ENCODE measurements at places on chromosomes 1 and 21.

DNA sequence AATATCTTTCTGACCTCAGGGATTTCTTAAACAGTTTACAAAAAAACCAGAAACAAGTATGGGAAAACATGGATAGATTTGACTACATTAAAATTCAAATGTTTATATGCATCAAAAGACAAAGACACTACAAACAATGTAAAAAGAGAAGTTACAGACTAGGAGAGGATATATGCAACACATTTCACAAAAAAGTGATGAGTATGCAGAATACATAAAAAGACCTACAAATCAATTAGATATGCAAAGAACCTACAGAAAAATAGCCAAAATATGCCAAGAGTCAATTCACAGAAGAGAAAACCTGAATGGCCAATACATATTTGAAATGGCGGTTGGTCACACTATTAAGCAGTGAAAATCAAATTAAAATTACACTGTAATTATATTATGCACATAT, 175.0 kb downstream of the FOXD2 start:
- no peak for DNase-seq

DNA sequence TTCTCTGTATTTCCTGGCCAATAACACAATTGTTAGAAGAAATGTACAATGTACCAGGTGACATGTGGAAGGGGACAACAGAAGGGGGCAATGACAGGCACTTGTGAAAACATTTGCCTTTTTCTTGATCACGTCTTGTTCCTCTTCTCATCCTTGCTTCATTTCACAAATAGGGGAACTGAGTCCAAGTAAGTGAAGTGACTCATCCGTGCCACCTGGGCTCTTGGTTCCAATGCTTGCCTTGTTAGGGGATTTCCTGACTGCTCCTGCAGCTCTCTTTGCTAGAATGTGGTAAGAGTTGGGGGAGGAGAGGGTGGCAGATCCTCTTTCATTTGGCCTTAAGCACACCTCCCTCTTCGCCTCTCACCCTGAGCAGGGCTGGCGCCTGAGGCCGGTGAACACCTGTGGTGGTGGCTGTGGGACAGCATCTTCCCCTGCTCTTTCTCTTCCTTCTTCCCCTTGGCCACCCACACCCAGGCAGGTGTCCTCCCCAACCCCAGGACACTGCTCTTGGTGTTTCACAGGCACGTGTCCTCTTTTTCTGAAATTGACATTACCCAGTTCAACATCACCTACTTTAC, 2.2 kb upstream of the RHEX start:
- no peak for DNase-seq

GRCh38 chr1:235873045-235873444, 6.3 kb upstream of the LYST start:
- DNase-seq: no peak

DNA sequence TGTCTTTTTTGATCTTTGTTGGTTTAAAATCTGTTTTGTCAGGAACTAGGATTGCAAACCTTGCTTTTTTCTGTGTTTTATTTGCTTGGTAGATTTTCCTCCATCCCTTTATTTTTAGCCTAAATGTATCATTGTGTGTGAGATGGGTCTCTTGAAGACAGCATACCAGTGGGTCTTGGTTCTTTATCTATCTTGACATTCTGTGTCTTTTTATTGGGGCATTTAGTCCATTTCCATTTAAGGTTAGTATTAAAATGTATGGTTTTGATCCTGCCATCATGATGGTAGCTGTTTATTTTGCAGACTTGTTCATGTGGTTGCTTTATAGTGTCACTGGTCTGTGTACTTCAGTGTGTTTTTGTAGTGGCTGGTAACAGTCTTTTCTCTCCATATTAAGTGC, 14.1 kb downstream of the ZNF678 start:
- DNase-seq: no peak

DNA sequence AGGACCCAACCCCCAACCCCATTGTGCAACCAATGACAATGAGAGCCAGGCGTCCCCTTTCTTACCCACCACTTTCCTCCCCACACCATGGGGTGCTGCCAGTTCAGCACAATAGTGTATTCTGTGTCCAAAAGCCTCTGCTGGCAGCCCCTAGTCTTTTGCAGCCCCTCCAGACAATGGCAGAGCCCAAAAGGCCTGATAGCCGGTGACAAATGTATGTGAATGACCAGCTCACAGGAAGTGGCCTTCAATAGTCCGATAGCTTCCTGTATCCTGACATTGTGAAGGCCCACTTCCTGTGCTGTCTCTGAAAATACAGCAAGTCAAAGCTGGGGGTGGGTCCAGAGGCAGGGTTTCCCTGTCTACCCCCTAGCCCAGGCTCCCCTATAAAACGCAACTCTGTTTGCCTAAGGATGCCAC, 16.6 kb downstream of the SMIM12 start:
- DNase-seq: no peak

Data from activated naive CD4-positive, alpha-beta T cell (primary cell).